ENCODE measurements at places on chromosomes 16 and 17.
A peak's percentile ranks its signal among the peaks of the same experiment; 100 is the strongest.

- DNase-seq: no peak
These were observed 81.5 kb upstream of the DHX40 start for GRCh38 chr17:59483860-59484259.

DNA sequence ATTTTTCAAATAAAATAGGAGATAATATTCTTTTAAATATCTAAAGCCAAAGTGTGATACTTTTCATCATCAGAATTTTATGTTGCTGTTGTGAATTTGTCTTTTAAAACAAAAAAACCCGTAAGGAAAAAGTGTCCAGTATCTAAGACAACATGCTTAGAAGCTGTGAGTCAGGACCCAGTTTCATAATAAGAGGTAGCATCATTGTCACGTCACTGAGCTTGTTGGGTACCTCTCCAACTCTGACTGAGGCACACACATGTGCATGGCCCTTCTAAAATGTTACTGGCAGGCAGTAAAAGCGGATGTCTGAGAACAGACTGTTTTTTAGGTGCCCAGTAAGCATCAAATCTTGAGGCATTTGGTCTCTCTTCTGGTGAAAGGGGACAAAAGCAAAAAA is 2.5 kb downstream of the CIAPIN1 start:
- no peak for DNase-seq

DNA sequence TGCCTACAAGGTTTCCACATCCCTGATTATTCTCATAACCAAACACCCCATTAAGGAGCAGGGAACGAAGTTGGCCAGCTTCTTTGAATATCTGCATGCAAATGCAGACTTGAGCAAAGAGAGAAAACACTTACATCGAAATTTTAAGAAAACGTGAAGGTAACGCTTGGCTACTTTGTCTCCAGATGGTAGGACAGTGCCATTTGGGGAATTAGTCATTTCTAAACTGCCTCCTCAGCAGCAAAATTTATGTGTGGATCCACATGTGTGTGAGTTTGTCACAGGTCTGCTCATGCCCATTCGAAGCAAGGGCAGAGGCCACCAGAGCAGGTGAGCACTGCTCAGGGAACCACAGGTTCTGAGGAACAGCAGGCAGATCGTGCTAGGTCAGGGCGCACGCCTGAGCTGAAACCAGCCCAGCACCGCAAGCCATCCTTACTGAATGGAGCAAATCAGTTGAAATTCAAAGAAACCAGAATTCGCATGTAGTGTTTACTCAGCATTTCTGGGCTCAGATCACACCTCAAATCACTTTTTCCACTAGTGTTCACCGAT is 80.1 kb downstream of the SOCS1 start:
- no peak for DNase-seq

DNA sequence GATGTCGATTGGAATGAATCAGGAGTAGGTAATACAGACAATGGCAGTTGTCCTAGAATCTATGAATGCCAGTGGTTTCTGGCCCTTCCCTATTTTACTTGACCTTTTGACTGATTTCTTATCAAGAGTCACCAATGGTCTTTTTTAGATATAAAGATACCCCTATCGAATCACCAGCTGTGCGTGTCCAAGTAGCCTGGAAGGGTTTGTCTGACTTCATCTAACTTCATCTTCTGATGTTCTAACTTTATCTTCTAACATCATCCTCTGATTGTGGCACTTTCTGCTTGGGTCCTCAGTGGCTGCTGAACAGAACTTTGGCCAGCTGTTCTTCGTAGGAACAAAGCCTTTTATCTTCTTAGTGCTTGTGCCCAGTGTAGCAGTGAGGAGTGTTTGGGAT is 129.7 kb downstream of the MSI2 start:
- DNase-seq: no peak

GRCh38 chr17:19343256-19343630 is 19.3 kb downstream of the B9D1 start:
- no peak for DNase-seq

GRCh38 chr17:36463916-36464764 is 22.3 kb upstream of the ZNHIT3 start:
- peak; percentile 82 for DNase-seq

DNA sequence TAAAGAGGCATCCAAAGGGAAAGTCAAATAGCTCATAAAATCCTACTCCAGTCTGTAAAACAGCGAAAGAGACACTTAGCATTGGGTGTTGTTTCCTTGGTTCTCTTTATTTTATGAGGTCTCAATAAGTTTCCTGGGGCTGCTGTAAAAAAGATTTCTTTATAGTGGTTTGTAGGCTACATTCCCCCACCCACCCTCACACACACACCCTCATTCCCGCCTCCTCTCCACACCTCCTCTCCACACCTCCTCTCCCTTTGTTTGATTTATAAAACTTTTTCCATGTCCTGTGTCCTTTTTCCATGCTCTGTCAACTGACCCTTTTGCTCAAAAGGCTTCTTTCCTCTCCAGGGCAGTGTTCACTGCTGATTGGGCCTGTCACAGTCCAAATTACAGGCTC is 178.9 kb upstream of the SOX9 start:
- no peak for DNase-seq

DNA sequence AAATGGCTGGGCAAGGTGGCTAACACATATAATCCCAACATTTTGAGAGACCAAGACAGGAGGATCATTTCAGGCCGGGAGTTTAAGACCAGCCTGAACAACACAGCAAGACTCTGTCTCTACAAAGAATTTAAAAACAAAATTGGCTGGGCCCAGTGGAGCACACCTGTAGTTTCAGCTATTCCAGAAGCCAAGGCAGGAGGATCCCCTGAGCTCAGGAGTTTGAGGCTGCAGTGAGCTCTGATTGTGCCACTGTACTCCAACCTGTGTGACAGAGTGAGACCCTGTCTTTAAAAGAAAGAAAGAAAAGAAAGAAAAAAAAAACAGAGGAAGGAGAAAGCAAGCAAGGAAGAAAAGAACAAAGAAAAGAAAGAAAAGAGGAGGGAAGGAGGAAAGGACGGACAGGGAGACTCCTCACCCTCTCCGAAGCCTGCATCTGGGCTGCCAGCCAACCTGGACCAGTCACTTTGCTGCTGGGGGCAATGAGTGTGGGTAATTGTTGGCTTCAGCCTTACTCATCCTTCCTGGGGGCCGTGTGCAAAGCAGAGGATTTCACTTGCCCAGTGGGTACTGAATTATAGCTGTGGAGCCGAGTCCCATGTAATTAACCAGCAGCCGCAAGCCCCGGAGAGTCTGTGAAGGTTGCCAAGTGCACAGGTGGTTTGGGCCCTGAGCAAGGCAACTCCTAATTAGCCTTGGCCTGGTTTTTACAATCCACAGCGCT is 6.7 kb upstream of the MT4 start:
- peak; percentile 54 for DNase-seq

DNA sequence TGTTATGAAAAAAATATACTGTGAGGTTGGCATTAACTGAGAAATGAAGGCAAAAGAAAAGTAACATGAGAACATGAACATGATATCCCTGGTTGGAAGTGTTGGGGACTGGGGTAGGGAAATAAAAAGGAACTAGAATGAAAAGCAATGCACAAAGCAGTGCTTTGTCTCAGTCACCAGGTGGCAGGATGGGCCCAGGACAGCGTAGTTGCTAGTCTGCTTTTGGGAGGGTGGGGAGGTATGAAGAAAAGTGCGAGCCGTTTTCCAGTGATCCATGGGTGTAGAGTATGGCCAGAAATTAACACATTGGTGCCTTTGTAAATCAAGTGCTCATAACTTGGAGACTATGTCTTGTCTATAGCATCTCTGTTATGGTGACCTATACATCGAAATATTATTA is 662.5 kb upstream of the SALL1 start:
- DNase-seq: no peak

- DNase-seq: no peak
These were observed 21.6 kb downstream of the NDE1 start for GRCh38 chr16:15671530-15672117.

DNA sequence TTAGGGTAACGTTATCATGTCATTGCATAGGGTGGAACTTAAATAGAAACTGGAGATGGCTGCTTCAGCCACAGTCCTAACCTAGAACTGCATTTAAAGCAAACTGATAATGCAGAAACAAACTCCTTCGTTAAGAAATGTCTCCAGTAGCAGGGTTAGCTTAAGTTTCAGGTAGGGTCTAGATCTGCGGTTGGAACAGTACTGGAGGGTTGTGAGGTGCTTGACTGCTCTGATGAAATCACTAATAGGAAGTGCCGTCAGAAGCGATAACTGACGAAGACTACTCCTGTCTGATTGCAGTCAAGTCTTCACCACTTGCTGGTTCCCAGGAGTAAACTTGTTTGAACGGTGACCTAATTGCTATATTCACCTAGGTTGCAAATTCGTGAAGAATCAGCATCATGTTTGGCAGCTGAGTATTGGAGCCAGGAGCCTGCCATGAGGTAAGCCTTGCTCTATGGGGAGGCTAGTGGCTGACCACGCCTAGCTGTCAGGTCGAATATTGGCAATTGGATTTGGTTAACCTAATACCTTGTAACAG is 24.5 kb downstream of the TRPV2 start:
- no peak for DNase-seq

- no peak for DNase-seq
These were observed 259.9 kb upstream of the RPL38 start for GRCh38 chr17:73943416-73944110.

DNA sequence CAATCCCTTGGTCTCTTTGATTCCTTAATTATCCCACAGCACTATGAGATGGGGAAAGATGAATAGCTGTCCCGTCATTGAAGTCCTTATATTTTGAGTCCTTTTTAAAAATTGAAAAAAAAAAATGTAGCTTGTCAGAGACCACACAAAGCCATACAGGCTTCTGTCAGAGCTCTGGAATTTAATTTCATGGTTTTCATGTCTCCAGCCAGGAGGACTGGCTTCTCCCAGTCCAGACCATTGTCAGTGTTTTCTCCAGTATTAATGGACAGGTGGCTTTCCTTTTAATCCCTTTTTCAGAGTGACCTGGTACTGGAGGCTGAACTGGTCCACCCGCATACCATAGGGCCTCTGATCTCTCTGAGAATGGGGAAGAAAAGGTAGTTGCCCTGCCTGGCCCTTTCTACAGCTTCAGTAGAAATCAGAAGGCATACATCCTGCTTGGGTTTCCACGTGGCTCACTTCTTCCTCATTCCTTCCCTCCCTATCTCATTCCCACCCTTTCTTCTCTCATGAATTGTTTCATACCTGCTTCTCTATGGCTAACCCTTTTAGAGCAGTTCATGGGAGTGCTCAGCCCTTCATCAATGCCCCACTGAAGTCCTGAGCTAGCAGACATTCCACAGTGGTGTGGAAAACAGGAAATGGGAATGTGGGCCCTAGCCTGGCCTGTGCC is 29.1 kb downstream of the TRIM16 start:
- no peak for DNase-seq

DNA sequence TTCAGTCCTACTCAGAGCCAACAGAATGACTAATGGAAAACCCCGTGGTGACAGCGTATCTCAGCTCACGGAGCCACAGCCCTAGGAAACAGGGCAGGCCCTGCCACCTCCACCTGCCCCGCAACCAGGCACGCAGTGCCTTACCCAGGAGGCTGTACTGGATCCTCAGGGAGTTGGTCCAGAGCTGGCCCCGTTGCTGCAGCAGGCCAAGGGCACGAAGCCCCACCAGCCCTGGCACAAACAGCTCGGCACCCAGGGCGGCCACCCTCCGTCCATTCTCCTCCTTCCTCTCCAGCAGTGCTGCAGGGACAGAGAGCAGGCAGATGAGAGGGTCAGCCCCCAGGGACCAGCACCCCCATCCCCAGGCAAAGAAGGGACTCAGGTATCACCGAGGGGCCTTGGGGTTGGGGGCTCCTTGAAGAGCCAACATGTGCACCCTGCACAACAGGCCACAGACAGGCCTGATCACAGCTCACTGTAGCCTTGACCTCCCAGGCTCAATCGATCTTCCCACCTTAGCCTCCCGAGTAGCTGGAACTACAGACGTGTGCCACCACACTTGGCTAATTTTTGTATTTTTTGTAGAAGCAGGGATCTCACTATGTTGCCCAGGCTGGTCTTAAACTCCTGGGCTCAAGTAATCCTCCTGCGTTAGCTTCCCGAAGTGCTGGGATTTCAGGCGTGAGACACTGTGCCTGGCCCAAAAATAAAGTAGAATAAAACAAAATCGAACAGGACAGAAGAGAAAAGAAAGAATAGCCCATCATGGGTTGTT is 115.7 kb downstream of the RMI2 start:
- DNase-seq: no peak

GRCh38 chr17:52027620-52028295 is 130.8 kb downstream of the CA10 start:
- DNase-seq: no peak

- peak; percentile 68 for DNase-seq
These were observed 166.0 kb upstream of the ZFHX3 start for GRCh38 chr16:73213732-73214455.

DNA sequence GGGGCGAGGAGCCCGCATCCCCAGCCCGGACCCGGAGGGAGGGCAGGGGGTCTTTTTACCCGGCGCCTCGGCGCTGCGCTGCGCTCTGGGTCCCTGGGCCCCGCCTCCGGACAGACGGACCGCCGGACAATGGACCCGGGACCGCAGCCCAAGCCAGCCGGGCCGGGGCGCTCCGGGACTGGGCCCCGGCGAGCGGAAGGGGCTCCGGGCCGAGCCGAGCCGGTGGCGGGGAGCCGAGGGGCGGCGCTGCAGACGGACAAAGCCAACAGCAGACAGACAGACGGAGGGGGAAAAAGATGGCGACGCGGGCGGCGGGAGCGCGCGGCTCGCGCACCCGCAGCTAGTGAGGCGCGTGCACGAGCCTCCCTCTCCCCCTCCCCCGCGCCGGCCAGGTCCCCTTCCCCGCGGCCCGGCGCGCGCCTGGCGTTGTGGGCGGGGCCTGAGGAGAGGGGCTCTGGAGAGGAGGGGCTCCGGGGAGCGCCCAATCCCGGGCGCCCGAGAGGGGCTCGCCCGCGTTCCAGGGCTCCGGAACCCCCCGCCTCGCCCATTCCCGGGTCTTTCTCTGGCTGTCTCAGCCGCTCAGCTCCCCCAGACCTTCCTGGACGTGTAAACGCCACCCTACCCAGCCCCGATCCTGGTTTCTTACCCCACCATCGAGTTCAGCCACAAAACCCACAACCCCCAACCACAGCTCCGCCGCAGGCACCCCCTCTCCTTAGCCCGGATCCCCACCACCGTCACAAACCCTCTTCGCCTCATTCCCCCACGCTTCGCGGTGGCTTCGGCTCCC is at the start of gene ZNF821:
Gene ZNF821, minus strand, starts transcription at position 334 of the 790 bp plus-strand sequence. CDS start 4,236 bp downstream, outside the sequence.
- DNase-seq: peak; percentile 85

All from right forelimb (tissue), 1 donor.